ENCODE measurements at places on chromosomes 7 and 10.

DNA sequence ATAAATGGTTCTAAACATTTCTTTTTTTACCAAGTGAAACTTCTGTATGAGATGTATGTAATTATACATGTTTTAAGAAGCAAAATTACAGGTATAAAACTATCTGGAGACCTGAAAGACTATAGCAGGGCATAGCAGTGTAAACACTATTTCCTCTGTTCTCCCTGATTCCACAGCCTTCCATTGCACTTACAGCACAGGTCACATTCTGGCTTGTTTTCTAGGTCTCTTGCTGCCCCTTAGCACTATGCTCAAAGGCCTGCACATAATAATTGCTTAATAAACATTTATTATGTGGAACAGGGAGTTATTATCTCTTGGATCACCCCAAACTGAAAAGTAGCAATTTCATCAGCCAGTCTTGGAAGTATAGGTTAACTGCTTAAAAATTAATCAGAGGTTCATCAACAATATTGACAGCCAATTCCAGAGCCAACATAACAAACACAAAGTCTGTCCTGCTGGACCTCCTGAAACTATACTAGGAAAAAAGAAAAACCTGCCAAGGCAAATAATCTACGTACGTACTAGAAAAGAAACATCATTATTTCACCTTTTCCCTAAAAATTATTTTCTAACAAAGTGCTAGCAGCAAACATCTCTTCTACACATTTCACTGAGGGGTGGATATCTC, 43.2 kb downstream of the PANK1 start:
- DNase-seq, result no peak

DNA sequence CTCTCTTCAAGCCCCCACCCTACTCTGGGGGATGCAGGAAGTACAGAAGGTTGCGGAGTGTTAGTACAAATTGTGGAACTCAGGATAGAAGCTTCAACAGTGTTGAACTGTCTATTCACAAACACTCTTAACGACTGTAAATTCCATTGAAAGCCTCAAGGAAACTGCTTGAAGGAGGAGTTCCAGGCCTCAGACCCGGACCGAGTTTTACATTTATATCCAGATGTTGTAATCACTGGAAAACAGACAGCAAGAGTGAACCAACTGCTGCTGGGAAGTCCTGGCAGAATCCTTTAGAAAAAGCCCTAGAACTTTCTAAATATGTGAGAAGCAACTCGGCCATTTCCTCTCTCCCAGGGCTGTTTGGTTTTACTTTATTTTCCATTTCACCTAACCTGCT, 84.1 kb upstream of the LRRC18 start:
- DNase-seq, result peak; percentile 72

- DNase-seq, result no peak
These were observed 60.1 kb downstream of the ZMIZ1 start for GRCh38 chr10:79128923-79129305.

DNA sequence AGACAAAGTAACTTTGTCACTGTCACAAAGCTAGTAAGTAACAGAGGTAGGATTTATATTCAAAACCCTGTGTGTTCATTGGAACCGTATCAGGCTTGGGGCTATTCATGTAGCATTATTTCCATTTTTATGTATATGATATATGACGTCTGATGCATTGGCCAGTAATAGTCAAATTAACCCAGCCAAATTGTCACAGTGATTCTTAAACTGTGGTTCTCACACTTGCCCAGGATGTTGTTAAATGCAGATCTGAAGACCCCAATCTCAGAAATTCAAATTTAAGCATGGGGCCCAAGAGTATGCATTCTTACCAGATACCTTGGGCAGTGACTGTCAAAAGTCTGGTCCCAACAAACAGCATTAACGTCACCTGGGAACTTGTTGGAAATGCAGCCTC, 63.9 kb downstream of the C1GALT1 start:
- DNase-seq, result no peak

DNA sequence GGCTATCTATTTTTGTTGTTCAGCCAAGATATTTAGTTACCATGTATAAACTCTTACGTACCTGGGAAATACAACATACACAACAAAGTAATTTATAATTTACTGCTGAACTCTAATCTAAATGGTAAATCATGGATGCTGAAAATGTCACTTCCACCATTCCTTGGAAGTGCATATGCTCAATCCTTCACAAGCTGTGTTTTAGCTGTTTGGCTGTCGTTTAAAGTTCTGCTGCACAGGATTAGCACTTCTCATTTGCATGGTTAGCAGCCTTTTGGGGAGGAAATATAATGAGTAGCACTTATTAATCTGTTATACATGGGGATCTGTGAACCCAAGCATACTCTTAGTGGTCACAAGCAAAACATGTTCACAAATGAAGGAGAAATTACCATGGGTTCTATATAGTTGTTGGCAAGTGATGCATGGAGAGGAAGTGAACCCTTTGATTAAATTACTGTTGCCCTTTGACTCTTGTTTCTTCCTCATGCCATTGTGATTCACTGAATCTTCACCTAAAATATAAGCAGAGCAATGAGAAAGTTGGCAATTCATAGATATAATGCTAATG, 18.5 kb downstream of the PIK3CG start:
- no peak for DNase-seq

DNA sequence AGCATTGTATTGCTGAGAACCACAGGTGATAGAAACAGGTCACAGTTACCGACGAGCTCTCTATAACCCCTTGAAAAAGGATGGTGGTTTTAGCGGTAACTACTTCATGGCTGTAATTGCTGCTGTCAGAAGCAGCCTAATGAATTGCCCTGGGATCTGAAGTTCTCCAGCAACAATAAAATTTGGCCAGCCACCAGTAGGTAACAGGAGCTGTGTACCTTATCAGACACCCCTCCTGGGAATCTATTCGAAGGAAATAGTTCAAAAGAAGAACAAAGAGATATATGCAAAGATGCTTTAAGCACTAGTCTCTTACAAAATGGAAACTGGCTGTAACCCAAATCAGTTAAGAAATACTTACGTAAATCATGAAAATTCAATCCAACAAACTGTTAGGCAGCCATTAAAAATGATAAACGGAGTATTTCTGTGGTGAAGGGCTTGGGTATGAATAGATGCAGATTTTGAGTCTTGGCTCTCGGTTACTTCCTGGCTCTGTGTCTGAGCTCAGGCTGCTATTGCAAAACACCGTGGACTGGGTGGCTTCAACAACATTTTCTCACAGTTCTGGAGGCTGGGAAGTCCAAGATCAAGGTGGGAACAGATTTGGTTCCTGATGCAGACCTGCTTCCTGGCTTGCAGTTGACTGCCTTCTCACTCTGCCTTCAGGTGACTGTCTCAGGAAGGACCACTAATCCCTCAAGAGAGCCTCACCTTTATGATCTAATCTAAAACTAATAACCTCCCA, 1.6 kb downstream of the MSRB2 start:
- DNase-seq, result peak; percentile 63

GRCh38 chr7:86768394-86768793, 124.7 kb downstream of the GRM3 start:
- DNase-seq, result no peak

DNA sequence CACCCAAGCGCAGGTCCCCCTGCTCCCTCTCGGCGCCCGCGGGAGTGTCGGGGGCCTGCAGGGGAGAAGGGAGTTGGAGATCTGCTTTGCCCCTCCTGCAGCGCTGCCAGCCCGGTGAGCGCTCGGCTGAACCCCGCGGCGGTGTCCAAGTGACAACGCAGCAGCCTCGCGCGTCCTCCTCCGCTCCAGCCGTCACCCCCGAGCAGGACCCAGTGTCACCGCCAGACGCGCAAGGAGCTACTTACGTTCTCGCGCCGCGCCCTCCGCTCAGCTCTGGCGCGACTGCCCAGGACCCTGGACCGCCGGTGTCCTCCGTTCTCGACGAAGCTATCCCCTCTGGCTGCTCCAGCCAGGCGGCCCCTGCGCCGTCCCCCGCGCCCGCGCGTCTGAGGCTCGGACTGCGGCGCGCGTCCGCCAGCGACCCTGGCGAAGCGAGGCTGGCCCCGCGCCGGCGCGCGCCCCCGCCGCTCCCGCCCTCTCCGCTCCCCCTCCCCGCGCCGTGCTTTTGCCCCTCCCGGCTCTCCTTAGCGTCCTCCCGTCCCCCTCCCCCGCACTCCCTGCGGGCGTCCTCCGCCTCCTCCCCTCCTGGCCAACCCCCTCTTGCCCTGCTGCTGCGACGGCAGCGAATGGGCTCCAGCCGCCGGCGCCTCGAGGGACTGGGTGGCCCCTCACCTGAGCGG, at the start of gene NRCAM:
Gene NRCAM (minus strand): TSS at position 439 of the 680 bp plus-strand sequence. CDS start 216,372 bp downstream, outside the sequence.
- peak; percentile 48 for DNase-seq

DNA sequence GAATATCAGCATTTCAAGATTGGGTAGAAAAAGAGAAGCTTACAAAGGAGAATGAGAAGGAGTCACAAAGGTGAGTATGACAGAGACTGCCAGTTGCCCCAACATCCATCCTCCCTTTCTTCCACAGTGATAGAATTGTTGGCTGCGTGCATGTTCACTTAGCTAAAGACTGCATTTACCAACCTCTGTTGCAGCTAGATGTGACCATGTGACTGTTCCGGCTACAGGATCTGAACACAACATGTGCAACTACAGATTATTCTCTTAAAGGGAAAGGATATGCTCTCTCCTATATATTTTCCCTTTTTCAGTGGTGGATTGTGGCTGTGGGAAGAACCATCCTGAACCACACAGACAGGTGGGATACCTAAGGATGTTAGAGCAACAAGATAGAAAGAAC, 60.5 kb upstream of the ZNRF2 start:
- no peak for DNase-seq

- no peak for DNase-seq
These were observed 26.2 kb upstream of the INPP5A start for GRCh38 chr10:132511121-132512051.

- no peak for DNase-seq
These were observed 68.9 kb upstream of the LEP start for GRCh38 chr7:128172151-128172550.

DNA sequence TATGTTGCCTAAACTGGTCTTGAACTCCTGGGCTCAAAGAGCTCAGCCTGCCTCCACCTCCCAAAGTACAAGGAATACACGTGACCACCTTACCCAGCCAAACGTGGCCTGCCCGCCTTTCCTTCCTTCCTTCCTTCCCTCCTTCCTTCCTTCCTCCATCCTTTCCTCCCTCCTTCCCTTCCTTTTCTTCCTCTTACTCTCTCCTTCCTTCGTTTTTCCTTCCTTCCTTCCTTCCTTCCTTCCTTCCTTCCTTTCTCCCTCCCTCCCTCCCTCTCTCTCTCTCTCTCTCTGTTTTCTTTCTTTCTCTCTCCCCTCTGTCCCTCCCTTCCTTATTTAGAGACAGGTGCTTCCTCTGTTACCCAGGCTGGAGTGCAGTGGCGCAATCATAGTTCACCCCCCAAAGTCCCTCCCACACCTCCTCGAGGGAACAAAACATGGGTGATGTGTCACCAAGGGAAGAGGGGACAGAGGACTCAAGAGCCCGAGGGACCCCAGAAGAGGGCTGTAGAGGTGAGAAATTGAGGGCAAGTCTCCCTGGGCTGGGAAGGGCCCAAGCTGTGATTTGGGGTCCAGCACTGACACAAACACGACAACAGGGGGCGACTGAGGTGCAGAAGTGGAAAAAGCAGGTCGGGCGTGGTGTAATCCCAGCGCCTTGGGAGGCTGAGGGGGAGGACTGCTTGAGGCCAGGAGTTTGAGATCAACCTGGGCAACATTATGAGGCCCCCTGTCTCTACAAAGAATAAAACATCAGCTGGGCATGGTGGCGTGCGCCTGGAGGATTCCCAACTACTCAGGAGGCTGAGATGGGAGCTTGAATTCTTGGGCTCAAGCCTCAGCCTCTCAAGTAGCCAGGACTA, 28.1 kb downstream of the EPHB4 start:
- peak; percentile 76 for DNase-seq

- no peak for DNase-seq
These were observed 163.9 kb upstream of the CDK1 start for GRCh38 chr10:60614363-60614762.

DNA sequence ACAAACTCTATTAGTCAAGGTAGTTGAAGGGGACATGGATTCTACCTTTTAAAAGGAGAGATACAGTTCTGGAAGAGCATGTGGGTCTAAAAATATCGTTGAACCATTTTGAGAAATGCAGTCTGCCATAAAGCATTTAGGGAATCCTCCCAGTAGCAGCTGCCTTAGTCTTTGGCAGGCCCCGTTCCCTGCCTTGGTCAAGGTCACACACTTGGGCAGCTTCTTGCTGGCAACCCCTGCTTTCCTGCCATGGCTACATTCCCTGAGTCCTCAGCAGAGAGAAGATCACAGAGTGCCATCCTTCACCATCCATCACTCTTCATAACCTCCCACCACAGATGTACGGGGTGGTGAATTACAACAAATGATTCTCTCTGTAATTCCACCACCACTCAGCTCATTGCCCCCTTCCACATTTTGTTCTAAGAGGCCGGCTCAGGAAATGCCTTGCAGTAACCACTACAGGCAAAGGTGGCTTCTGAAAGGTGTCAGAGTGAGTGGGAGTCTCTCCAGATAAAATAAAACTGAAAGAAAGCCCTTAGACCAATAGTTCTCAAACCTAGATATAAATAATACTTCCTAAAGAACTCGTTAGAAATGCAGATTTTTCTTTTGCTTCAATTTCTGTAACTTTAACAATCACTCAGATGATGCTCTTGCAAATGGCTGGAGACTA, 121.4 kb upstream of the STK17A start:
- DNase-seq, result no peak

GRCh38 chr7:14761510-14762296, 140.8 kb downstream of the DGKB start:
- peak; percentile 61 for DNase-seq

GRCh38 chr10:7686351-7687171, 16.6 kb upstream of the ITIH2 start:
- no peak for DNase-seq

DNA sequence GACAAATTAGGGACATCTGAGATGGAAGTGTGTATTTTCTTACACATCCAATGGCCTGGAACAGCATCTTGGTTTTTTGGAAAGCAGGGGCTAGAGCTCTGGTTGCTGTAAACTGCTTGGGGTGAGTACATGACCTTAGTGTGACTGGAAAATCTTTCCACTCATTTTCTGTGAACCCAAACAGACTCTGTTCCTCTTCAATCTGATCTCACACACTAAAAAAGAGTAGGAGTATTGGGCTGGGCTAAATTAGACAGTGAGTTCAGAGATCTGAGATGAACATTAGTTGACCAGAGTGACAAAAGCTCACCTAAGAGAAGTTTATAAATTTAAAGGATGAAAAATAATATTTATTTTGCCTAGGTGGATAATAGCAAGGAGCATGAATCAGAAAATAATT, 59.2 kb downstream of the OR13A1 start:
- no peak for DNase-seq

DNA sequence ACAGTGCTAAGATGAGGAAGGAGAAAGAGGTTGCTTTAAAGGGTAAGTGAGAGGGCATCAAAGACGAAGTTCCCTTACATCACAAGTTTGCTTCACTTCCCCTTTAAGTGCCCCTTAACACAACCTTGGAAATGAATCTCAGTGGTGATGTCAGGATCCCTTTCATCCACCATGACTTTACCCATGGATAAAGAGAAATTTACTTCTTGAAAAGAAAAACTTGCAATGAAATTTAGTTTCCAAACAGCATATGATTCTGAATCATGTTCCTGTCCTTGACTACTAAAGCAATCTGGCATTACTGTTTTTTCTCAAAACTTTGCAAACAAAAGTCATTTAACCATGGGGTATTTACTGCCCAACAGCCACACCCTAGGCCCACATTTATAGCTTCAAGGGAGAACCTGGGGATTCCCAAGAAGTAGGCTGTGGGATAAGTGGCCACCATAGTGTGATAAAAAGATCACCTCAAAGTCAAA, 135.9 kb downstream of the ITGB8 start:
- no peak for DNase-seq

- no peak for DNase-seq
These were observed 13.5 kb downstream of the MACROH2A2 start for GRCh38 chr10:70066190-70066589.
